ENCODE measurements at places on chromosomes 2 and 18.

DNA sequence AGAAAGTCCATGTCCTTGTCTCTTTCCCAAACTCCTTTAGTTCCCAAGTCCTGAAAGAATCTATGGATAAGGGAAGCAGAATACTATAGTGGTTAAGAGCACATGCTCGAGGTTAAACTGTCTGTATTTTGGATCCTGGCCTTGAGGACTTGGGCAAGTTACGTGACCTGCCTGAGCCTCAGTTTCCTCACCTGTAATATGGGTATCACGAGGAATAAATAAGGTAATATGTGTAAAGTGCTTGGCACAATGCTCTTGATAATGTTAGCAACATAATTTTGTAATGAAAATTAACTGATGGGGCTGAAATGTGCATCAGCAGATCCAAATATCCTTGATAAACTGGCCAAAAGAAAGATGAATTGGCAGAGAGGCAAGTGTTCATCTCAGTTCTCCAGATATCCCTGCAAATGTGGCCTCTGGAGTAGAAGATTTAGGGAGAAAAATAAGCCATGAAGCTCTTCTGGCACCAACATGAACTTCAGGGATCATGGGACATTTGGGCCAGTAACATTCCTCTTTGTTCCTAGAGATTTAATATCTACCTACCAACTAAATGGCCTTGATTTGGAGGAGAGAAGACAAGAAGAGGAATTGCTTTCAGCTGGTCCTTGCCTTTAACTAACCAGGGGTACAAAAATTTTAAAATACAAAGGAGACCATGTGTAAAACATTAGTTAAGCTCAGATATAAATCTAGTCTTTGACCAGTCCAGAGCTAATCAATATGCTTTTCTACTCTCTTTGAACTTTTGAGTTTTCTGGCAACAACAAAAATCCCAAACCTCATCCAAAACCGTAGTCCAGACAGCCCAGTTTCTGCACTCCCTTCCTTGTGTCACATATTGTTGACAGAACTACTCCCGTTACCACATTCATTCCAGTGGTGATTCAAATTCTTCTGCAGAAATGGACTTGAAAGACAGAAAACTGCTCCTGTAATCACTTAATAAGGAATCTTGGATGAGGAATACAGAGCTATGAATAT lies 52.7 kb upstream of the EML4 start:
- DNase-seq, result no peak

DNA sequence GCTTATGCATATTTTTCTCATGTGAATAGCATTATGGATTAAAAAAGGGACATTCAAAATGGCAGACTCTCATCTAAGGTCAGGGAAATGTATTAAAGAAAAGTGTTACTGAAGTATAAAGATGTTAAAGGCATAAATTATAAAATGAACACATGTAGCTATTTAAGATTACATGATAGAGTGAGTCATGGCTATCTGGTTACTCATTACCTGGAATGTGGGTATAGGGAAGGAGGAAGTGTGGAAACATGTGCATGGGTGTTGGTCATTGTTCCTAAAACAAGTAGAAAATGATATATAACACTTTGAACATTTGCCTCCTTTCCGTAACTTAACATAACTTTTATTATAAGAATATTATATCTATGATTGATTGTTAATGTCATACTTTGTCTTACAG lies 66.4 kb downstream of the MYO1B start:
- DNase-seq, result no peak

DNA sequence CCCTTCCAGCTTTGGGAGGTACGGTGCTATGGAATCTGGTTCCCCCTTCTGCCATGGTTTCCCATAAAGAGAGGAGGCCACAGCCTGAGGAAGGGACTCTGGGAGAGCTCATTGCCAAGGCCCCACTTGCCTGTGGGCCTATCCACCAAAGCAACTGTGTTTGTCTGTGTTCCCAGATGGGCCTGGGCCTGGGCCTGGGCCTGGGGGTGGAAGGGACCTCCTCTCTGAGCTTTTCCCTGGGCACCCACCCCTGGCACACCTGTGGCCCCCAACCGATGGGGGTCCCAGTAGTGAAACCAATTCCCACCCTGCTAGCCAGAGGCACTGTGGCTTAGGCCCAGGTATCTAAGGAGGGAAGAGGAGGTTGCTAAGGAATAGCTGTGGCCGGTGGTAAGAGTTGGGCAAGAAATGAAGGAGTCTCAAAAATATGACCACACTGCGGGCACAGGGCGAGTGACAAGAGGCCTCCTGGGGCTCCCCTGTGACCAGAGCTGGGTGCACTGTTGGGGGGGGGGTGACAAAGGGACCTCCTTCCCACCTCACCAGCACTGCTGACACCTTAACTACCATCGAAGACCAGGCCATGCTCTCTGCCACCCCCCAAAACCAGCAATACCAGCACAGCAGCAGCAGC lies 4.9 kb upstream of the DUSP2 start:
- no peak for DNase-seq

- no peak for DNase-seq
These were observed 194.5 kb upstream of the LRRTM1 start for GRCh38 chr2:80499095-80499494.

- DNase-seq, result peak; percentile 33
These were observed 271.9 kb downstream of the DPP10 start for GRCh38 chr2:114714313-114714712.

- DNase-seq, result no peak
These were observed 487.3 kb upstream of the SPRED2 start for GRCh38 chr2:65919550-65920188.

DNA sequence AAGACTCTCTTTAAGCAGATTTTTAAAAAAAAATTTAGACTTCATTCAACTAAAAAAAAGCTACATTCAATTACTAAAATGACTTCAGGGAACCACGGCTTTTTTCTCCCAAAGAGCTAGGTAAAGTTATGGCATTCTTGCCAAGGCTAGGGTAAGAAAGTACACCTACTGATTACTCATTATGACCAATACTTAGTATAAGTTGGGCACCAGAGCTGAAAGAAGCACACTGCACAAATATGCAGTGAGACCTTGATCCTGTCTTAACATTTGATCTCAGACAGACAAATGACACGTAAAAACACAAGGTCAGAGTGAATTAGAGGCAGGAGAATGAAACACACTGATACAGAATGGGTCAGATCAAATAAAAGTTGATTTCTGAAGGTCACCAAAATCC lies 88.7 kb downstream of the THADA start:
- DNase-seq, result no peak

DNA sequence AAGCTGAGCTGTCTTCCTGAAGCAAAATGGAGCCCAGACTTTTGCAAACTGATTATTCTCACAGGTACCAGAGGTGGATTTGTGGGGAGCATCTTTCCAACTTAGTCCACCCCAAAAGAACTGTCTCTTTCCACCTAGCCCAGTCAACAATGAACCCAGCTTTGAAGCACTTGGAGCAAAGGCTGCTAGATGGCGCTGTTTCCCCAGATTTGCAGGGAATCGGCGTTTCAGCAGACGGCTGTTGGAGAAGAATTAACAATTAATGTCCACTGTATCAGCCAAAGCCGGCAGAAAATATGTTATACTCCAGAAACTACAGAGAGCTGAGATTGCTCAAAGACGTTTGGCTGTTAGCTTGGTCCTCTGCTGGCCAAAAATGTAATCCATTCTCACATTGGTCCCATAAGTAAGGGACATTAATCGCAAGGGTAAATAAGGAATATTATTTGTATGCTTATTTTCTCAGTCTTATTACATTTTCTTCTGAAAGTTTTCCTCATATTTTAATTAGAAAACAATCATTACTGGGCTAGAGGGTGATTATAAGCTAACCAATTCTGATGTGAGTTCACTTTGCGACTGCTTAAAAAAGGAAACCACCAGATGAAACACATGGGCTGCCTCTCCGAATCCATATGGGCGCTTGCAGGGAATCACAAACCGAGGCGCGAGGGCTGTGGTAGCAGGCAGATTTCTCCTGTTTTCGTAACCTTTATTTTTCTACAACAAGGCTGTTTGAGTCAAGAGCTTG lies 423.8 kb upstream of the MEX3C start:
- DNase-seq, result peak; percentile 60

- no peak for DNase-seq
These were observed 150.0 kb upstream of the EPB41L3 start for GRCh38 chr18:5693699-5694294.

- DNase-seq, result no peak
These were observed 32.3 kb upstream of the NDUFV2 start for GRCh38 chr18:9070212-9070611.

DNA sequence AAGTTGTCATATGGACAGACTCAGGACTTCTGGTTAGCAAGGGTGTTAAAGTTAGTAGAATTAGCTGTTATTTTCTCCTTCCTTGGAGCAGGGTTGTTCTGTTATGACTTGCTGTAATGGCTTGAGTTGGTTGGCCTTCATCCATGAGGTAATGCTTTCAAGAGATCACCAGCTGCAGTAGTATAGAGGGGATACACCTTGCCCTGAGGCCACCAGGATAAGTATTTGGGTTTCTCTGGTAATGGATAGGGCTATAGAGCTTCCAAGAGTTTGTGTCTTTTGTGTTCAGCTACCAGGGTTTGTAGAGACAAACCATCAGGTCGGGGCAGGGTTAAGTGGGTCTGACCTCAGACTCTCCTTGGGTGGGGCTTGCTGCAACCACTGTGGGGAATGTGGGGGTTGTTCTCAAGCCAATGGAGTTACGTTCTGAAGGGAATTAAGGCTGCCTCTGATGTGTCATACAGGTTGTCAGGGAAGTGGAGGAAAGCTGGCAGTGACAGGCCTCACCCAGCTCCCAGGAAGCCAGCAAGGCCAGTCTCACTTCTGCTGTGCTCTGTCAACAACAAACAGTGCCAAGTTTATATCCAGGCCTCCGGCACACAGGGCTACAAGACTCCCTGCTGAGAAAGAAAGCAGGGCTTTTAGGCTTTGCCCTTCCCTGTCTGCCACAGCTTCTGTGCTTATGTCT lies 356.6 kb downstream of the SPAG16 start:
- no peak for DNase-seq

- DNase-seq, result no peak
These were observed 107.7 kb downstream of the NFATC1 start for GRCh38 chr18:79503406-79503805.

DNA sequence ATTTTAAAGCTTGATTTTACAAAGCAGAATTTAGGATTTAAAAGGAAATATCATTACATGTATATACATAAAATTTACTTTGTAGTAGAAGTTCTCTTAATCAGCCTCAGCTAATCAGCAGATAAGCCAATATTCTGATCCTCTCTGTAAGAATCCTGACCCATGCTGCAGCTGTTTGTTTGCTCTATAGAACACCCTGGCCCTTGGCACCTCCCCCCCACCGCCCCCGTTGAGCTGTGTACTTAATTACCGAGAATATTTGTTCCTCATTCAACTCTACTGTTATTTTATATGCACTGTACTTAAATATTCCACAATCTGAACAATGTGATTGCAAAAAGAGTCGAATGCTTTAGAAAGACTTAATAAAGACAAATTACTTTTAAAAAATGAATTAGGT lies 98.0 kb downstream of the EVA1A start:
- no peak for DNase-seq

DNA sequence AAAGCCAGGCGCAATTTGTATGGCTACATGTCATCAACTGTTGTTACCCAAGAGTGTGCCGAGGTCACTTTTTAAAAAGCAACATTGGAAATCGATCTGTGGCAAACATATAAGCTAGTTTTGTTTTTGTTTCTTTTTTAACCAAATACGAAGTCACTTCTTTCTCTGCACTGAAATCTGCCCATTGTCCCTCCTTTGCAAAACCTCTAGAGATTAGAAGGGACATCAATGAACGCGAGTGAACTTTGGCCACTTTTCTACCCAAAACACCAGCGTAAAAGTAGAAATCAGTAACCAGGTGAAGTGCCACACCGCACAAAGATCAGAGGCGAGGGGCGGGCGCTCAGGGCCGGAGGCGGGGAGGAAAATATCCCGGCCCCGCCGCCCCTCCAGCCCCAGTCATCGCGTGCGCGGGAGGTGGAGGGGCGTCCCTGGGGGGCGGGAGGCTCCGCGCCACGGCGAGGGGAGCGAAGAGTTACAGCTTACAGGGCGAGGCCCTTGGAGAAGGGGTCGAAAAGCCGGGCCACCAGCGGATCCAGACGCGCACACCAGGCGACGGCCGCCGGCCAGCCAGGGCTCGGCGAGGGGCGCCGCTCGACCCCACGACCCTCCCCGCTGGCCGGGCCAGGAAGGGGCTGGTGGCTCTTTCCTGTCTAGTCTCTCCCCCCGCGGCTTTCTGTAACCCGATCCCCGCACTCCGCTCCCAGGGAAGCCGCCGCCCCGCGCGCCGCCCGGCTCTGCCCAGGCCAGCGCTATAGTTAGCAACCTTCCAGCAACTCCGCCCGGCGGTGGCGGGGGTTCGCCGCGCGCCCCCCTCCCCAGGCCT lies 993 bp downstream of the RBMS1 start:
- DNase-seq, result peak; percentile 61

- DNase-seq, result no peak
These were observed 223.0 kb upstream of the DOK6 start for GRCh38 chr18:69177702-69178101.

- DNase-seq, result no peak
These were observed 405.5 kb downstream of the RND3 start for GRCh38 chr2:150081775-150082481.

- DNase-seq, result peak; percentile 16
These were observed 139.6 kb downstream of the TRABD2A start for GRCh38 chr2:84741182-84741822.

DNA sequence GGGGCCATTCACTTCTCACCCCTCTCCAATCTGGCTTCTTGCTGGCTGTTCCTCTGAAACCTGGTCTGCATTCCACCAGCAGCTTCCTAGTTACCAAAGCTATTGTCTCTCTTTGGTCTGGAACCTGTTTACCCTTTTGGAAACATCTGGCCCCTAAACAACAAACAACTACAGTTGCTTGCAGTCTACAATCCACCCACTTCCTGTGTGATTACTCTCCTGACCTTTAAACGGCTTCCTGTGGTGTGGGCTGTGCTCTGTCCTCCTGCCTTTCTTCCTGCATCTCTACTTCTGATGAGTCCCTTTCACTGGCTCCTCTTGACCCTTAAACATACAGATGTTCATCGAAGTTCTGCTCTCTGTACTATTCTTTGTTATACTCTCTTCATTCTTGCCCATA lies 303.8 kb downstream of the TDRD15 start:
- DNase-seq, result no peak

GRCh38 chr2:33619028-33619427 lies 19.9 kb upstream of the FAM98A start:
- no peak for DNase-seq

GRCh38 chr2:240269380-240269779 lies 128.9 kb upstream of the OTOS start:
- no peak for DNase-seq

GRCh38 chr18:50167966-50168365 lies 27.0 kb downstream of the MYO5B start:
- no peak for DNase-seq
